Stimulated activated CD4-positive, alpha-beta T cell treated with anti-CD3 and anti-CD28 coated beads, TNF-alpha, amount 100 ng/mL, for 1 hour (primary cell): ENCODE measurements at places on chromosomes 2 and 18.
A peak's percentile ranks its signal among the peaks of the same experiment; 100 is the strongest.

- no peak for DNase-seq
Measured at GRCh38 chr18:48922801-48923730, 27.7 kb downstream of the SMAD7 start.

DNA sequence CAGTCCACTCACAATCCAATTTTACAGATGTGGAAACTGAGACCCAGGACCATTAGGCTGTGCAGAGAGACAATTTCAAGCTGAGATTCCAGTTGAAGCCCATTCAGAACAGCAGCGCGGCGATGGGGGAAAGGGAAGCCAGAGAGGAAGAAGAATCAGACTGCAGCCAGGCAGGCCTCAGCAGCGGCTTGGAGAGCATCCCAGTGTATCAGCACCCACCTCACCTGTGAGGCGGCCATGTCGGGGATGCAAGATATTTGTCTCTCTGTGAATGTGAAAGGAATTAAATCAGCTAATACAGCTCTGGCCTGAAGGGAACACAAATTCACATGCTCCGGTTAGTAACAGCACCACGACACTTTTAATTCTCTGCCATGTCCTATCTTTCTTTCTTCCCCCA is 198.0 kb upstream of the SOX11 start:
- no peak for DNase-seq

DNA sequence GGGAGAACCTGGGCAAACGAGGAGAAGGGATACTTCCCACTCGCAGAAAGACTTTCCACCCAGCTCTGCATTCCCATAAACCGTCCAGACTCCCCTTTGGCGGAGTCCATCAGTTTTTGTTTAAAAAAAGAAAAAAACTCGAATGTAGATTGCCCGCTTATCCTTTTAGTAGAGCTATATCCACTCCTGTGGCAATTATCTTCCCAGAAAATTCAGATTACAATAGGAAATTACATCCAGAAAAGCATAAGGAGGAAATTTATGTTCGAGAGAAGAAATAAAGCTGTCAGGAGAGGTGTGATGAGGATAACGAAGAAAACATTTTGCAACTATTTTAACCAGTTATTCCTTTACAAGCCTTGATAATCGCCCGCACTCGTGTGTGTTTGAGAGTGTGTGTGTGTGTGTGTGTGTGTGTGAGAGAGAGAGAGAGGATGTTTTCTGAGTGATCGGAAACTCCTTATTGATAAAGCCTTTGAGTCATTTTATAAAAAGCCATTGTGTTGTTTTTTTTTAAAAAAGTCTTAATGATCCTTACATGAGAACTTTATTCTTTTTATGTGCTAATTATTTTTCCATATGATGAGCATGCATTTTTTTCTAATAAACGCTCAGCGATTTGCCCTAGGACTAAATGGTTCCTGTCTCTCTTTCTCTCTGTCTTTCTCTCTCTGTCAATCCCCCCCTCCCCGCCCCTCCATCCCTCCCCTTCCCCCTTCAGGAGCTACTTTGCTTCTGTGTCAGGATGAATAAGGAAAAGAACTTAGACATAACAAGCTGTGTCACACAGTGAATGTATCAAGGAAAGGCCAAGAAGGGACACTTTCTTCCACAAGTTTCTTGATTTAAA is 1.1 kb upstream of the PPP3R1 start:
- DNase-seq: peak; percentile 20

GRCh38 chr2:174593574-174594203 is 3.9 kb downstream of the WIPF1 start:
- peak; percentile 23 for DNase-seq

DNA sequence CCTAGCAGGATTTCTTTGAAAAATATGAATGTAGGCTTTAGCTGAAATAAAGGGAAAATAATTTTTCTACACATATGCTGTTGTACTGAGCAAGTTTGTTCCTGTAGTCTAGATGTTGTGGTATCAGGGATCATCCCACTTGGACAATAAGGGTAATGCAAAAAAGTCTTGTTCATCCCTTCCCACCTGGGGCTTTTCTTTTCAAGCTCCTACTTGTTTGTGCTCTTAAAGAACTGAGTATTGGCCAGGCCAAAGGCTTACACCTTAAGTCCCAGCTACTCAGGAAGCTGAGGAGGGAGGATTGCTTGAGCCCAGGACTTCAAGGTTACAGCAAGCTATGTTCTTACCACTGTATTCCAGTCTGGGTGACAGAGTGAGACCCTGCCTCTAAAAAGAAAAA is 35.5 kb downstream of the ZC3H6 start:
- DNase-seq: no peak

DNA sequence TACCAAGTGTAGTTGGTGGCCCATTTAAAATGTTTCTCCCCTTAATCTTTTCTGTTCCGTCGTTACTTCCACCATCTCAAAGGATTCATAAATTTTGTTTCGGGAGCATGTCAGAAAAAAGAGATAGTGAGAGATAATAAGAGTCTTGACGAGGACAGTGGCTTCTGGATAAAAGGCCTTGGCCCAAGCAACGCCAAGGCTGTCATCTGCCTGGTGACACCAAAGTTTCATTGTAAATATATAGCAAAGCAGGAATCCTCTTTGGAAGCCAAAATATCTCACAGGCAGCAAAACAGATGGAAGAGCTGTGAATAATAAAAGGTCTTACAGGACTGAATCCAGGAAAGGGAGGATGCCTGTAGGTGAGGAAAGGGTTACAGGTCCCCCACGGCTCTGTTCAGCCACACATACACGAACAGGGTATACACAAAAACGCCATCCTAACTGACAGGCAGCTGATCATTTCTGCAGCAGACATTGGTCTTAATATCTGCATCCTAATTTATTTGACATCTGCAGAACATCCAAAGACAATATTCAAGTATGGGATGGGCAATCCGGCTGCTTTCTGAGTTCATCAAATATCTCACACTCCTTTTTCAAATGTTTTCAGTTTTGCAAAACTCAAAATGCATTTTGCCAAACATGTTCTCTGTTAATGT is 382.8 kb downstream of the OSR1 start:
- DNase-seq: no peak

DNA sequence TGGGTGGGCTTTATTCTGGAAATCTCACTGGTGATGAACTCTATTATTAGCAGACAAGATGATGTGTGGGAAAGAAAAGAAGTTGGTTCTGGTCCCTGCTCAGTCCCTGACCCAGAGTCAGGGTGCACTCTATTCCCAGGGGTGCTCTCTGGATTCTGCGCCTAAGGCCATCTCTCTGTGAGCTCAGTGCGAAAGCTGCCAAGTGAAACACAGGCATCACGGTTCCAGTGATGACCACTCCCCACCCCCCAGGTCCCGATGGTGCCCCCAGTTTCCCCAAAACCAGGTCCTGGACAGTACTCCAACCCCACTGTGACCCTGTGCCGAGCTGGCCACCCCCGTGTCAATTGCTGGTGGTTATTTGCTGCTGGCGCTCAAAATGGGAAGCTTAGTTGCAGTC is 30.1 kb downstream of the RHOB start:
- no peak for DNase-seq

DNA sequence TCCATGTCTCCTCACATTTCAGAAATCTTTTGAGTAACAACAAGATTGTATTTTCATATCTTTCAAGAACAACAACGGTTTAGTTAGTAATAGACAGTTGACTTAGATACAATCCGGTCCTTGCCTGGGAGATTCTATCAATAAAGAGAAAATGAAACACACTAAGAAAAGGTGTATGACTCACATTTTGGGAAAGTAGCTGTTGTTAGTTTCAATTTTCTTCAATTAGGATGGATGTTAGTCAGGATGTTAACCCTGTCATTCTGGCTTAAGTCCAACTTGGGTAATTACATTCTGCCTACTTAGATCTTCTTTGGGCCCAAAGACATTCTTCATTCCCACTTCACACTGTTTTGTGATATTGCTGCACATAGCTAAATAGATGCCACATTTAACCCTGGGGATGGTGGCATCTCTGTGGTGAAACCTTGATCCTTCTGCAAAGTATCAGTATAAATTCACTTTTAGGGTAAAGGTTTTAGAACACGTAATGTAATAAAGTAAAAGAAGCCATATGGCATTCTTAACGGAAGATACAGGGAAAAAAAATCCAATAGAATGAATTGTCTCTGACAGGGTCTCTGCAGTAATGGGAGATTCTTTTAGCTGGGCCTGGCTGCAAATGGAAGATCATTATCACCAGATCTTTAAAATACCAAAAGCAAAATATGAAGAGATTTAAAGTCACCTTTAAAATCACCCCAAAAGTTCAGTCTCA is 365.5 kb downstream of the FIGN start:
- no peak for DNase-seq
